NCI-H1694 treated with DMSO at 0.1 percent for 48 hours (cell line): ENCODE measurements at places on chromosomes 5 and 9.

DNA sequence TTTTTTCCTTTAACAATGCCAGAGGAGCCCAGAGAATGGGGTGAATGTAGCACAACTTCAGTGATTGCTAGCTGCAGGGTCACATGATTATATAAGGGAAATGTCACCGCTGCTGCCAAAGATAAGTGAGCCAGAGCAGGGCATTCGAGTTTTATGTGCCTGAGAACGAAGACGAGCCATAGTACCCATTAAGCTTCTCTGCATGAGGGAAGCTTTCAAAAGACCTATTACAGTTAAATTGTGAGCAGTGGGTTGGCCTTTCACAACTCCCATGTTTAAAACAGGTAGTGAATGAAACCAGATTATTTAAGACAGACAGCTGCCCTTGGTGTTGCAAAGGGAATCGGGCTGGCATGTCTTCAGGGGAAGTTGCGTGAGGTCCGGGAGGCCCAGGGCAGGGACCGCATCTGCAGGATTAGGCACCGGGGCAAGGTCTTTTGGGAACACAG lies 82.4 kb upstream of the TNFAIP8 start:
- no peak for DNase-seq

GRCh38 chr9:86354818-86355309 lies 654 bp upstream of the TUT7 start:
- DNase-seq, result no peak

GRCh38 chr9:126500600-126501382 lies 112.9 kb upstream of the LMX1B start:
- DNase-seq, result peak; percentile 71

DNA sequence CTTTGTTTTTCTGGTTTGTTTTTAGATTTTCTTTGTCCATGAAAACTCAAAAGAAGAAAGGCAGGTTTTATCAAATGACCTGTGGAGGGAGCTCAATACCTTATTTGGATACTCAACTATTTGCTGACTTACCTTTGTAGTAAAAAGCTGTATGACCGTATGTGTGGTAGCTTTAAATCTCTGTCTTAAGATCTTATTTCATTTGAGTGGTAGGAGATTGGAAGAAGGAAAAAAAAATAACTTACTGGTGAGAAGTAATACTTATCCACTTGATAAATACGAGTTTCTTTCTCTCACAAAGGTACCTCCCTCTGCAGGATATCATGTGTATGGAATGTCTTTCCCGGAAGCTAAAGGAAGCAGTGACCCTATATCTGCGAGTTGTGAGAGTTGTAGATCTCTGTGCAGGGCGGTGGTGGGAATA lies 15.0 kb downstream of the FBXO38 start:
- DNase-seq, result no peak

DNA sequence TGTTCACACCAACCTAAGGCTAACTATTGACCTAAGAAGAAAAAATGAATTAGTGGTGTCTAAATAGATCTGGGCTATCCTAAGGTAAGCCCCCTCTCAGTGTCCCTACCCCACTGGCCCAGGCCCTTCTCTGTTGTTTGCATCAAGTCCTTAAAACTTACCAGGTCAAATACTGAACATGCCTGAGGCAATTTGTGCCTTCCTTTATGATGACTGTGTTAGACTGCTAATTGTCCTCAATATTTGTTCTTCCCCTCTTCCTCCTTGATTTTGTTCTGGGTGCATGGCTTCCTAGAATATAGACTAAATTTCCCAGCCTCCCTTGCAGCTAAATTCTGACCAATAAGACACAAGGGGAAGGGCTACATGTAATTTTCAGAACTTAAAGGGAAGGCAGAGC lies 199.9 kb downstream of the ADAMTS12 start:
- no peak for DNase-seq

DNA sequence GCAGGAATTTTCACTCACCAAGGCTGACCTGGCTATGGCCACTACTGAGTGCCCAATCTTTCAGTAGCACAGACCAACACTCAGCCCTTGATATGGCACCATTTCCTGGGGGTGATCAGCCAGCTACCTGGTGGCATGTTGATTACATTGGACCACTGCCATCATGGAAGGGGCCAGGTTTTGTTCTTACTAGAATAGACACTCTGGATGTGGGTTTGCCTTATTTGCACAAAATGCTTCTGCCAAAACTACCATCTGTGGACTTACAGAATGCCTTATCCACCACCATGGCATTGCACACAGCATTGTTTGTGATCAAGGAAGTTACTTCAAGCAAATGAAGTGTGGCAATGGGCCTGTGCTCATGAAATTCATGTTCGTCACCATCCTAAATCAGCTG lies 69.7 kb upstream of the SH3GL2 start:
- DNase-seq, result no peak

- no peak for DNase-seq
Measured at GRCh38 chr5:65861830-65862241, 64.5 kb upstream of the ERBIN start.

- DNase-seq, result peak; percentile 7
Measured at GRCh38 chr9:131609099-131609830, 63.9 kb downstream of the PRRT1B start.

GRCh38 chr5:57598756-57599155 lies 116.1 kb upstream of the ACTBL2 start:
- DNase-seq, result no peak

- DNase-seq, result no peak
Measured at GRCh38 chr9:101246691-101247090, 138.1 kb downstream of the BAAT start.

GRCh38 chr5:156477196-156477595 lies 150.2 kb downstream of the SGCD start:
- DNase-seq, result no peak

GRCh38 chr9:12461763-12462460 lies 231.3 kb upstream of the TYRP1 start:
- DNase-seq, result no peak

DNA sequence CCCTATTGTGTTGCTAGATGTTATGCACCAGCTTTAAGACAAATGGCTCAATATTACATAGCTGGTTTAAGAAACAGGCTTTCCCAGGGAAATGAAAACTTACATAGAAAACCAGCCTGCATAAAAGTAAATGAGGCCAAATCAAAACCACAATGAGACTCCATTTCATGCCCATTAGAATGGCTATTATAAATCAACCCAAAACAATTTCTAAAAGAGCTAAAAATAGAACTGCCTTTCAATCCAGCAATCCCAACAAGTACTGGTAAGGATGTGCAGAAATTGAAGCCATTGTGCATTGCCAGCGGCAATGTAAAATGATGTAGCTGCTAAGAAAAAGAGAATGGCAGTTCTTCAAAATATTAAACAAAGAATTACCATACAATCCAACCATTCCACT lies 1170.0 kb upstream of the CDH9 start:
- DNase-seq, result no peak

DNA sequence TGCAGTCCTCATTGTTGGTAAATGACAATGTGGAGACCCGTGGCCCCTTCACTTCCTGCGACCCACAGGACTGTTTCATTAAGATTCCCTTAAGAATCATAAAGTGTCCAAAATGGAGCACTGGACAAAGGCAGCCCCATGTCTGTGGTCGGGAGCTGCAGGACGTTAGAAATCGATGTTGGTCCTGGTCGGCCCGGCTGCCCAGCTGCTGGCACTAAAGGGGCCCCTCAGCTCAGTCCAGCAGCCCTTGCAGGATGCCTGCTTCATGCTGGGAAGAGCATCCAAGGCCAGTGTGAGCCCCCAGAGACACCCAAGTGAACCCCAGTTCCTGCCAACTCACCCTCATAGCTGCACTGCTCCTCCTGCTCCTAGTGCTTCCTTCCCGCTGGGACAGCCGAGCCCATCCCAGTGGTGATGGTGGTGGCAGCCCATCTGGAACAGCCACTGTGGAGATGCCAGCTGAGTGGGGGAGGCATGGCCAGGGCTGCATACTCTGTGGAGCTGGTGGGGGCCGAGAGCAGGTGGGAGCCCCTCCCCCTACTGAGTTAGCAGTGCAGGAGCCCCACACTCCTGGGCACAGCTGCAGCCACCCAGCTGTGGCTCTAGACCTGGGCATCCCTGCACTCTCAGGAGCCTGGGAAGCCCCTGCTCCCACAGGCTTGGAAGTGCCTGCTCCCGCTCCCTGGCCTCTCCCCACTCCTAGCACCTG lies 168.0 kb upstream of the IRX2 start:
- DNase-seq, result no peak

DNA sequence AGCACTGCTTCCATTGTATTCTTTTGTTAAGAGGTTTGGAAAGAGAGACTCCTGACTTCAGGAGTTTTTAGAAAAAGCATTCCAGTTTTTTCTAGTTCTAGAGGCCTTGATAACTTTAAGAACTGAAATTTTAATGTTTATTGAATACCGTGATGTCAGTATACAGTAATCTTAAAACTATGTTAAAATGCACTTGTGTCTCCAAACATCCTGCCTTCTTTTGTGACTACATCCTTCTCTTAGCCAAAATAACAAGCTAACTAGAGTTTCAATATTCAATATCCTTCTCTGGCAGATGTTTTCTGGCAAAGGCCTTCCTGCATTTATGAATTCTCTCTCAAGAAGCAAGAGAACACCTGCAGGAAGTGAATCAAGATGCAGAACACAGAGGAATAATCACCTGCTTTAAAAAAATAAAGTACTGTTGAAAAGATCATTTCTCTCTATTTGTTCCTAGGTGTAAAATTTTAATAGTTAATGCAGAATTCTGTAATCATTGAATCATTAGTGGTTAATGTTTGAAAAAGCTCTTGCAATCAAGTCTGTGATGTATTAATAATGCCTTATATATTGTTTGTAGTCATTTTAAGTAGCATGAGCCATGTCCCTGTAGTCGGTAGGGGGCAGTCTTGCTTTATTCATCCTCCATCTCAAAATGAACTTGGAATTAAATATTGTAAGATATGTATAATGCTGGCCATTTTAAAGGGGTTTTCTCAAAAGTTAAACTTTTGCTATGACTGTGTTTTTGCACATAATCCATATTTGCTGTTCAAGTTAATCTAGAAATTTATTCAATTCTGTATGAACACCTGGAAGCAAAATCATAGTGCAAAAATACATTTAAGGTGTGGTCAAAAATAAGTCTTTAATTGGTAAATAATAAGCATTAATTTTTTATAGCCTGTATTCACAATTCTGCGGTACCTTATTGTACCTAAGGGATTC lies 43.1 kb downstream of the NDFIP1 start:
- DNase-seq, result peak; percentile 64

- DNase-seq, result no peak
Measured at GRCh38 chr9:122246666-122247065, 17.9 kb upstream of the LHX6 start.

- DNase-seq, result peak; percentile 6
Measured at GRCh38 chr9:78439866-78440830, 143.2 kb downstream of the PSAT1 start.

GRCh38 chr9:91991721-91992341 lies 41.8 kb upstream of the ROR2 start:
- DNase-seq, result no peak

GRCh38 chr5:109863752-109864151 lies 174.0 kb downstream of the MAN2A1 start:
- no peak for DNase-seq

GRCh38 chr9:37920471-37921167 lies 16.7 kb upstream of the SLC25A51 start:
- no peak for DNase-seq

DNA sequence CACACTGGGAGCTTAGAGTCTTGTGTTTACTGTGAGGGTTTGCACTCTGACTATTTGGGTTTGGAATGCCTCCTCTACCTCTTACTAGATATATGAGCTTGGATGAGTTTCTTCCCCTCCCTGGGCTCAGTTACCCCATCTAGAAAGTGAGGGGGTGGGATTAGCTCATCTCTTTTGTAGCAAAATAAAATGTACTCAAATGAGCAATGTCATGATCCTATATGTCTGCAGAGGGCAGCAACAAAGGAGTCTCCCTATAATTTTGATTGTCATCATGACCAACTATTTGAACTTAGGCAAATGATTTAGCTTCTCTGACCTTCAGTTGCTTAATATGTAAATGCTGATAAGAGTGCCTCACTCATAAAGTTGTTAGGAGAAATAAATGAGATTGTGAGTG lies 109.0 kb downstream of the DPYSL3 start:
- no peak for DNase-seq

GRCh38 chr9:116137581-116137980 lies 16.0 kb upstream of the PAPPA start:
- DNase-seq, result no peak

- no peak for DNase-seq
Measured at GRCh38 chr5:61333321-61333953, 1.4 kb downstream of the ZSWIM6 start.

DNA sequence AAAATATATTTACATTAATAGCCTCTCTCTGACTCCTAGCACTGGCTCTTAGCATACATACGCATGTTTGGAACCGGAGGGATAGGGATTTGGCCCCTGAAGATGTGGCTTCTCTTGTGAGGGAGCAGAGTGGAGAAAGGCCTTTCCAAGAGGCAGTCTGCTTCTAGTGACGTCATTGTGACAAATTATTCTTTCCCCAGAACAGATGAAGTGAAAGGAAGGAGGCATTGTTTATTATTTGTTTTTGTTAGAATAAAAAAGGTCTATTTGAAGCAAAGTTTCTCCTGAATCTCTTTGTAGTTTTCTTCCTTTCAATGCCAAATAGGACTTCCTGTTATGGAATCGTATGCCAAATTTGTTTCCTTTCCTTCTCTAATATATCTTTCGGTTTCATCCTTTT lies 361.6 kb downstream of the ICE1 start:
- no peak for DNase-seq

- no peak for DNase-seq
Measured at GRCh38 chr9:87180361-87180760, 233.1 kb upstream of the GAS1 start.

GRCh38 chr9:86839522-86839921 lies 107.8 kb downstream of the GAS1 start:
- DNase-seq, result no peak

- no peak for DNase-seq
Measured at GRCh38 chr9:99040911-99041582, 63.9 kb upstream of the TGFBR1 start.

- no peak for DNase-seq
Measured at GRCh38 chr5:164289526-164289925, 784.1 kb downstream of the MAT2B start.

GRCh38 chr5:95842854-95843544 lies 20.5 kb upstream of the GLRX start:
- peak; percentile 1 for DNase-seq

GRCh38 chr9:5388026-5388819 lies 48.5 kb upstream of the RLN1 start:
- no peak for DNase-seq
